CD4-positive, alpha-beta T cell treated with Interleukin-12 subunit alpha and Interleukin-12 subunit beta, for 1 hour (primary cell): ENCODE measurements at places on chromosomes 11 and 22.
A peak's percentile ranks its signal among the peaks of the same experiment; 100 is the strongest.

DNA sequence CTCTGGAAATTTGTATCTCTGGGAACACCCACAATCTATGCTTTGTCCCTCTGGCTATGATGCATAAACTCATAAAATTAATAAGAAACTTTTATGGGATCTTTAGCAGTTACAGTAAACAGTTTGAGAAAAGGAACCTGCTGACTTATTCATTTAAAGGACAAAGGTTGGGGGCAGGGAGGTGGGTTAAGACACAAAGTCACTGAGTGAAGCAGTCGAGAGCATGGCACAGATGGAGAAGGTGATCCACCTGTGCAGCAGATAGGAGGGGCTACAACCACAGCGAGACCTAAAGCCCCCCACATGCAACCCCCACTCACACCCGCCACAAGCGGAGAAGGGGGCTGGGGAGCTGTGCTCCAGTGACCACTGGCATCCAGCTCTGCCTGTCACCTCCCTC is 45.0 kb downstream of the SMCO4 start:
- no peak for DNase-seq

DNA sequence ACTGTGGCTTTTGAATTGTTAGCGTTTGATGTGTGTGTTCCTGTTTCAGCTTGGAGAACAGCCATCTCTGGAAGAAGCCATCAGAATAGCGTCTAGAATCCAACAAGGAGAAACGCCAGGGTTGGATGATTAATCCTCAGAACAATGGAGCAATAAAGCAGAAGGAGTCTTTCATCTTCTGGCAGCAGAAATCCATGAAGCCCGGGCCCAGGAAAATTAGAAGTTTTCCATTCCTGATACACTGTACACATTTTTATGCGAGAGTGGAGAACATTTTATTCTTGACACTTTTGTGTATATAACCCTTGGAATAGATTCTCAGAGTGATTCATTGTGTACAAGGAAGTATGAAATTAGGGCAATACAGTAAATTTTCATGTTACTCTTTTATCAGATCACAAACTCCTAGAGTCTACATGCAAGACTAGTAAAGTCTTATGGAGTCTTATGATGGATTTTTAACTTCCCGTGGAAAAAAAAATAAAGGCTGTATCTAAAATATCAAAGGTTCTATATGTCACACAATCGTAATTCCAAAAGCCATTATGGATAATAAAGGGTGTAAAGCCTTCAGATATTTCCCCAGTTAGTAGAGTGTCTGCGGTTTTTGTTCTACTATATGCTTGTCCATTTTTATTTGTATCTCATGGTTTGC is 45.9 kb upstream of the WEE1 start:
- no peak for DNase-seq

- no peak for DNase-seq
These were observed 223.8 kb downstream of the BLID start for GRCh38 chr11:121892131-121892681.

GRCh38 chr11:117183724-117184349 is 5.3 kb downstream of the SIDT2 start:
- DNase-seq: no peak

DNA sequence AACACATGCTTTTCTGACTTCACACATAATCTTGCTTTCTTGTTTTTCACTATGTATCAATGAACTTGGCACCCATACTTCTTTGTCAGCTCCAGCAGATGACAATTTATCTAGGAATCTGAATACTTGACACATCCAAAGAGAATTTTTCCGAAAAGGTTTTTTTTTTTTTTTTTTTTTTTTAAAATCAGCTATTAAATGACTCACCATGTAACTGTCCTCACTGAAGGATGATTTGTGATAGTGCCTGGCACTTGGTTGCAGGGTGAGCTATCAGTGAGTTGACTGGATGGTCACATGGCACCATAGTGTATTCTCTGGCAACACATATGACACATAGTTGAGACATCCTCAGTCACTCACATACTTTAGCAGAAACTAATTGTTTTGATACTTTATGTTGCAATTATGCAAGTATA is 133.4 kb upstream of the E2F8 start:
- no peak for DNase-seq

DNA sequence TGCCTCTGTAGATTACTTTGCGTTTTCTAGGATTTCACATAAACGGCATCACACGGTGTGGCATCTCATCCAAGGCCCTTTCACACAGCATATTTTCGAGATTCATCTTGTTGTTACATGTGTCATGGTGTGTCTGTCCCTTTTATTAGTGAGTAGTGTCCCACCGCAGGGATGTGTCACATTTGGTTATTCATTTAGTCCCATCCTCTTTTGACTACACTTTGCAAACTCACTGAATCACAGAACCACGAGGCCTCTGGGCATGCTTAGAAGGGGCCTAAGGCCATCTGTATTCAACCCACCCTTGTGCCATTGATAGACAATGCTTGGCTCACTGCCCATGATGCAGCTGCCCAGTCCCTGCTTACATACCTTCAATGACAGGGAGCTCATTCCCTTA is 4.2 kb upstream of the RAC2 start:
- no peak for DNase-seq

DNA sequence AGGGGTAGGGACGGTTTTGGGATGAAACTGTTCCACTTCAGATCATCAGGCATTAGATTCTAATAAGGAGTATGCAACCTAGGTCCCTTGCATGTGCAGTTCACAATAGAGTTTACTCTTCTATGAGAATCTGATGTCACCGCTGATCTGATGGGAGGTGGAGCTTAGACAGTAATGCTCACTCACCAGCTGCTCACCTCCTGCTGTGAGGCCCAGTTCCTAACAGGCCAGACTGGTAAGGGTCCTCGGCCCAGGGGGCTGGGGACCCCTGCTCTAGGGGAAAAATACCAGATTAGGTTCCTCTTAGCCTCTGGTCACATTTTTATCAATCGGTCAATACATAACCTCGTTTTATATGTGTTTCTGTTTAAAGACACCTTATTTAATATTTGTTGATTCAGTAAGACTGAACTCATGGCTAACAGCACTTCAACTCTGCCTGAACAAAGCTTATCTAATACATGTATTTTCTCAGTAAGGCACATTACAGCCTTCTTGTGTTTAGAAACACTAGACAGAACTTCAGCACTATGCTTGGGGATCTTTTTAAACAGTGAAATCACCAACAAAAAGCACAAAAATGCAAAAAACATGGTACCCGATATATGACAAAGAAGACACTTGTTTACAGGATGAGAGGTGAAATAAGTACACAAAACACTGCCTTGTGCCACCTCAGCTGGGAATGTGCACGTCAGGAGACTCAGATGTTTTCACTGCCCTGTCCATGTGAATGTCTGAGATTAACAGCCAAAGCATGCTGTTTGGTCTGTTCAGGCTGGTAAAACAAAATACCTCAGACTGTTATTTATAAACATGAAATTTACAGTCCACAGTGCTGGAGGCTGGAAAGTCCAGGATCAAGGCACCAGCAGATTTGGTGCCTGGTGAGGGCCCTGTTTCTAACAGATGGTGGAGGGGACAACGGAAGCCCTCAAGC is 107.5 kb downstream of the USP35 start:
- no peak for DNase-seq

DNA sequence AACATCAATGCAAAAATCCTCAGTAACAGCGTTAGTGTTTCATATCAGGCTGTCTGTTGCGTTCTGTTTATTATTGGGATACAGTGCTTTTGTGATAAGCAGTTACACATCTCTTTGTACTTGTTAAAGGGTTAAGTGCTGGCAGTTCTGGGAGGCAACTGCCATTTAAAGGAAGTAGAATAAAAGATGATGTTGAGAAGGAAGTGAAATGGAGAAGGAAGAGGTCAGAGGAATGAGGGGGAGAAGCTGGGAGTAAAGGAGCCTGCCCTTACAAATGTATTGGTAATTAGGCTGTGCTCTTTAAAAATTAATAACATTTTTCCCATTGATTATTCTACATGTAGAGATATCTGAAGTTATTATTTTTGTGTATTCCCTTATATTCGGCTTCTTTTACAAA is 674.7 kb downstream of the NTM start:
- DNase-seq: no peak

GRCh38 chr11:44524751-44525201 is 40.7 kb upstream of the CD82 start:
- no peak for DNase-seq

DNA sequence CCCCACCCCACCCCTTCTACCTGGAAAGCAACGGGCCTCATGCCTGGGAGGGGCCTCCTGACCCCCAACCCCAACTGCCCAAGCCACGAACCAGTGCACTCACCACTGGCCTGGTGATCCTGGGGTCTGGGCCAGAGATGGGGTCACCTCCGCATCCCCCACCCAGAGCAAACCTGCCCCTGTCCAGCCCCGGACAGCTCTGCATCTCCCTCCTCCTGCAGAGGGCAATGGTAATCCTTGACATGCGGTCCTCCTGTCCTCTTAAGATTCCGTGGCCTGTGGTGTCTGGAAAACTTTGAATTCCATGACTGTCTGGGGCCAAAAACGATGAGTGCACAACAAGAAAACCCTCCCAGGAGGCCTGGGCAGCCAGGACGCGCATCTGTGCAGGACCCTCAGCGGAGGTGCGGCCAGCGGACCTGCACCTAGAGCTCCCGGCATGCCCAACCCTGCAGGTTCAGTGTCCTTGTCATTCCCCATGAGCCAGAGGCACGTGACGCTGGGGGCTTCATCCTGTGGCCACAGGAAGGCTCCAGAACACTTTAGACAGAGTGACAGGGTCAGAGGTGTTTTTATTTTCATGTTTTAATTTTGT is 16.1 kb upstream of the PPARA start:
- DNase-seq: no peak

DNA sequence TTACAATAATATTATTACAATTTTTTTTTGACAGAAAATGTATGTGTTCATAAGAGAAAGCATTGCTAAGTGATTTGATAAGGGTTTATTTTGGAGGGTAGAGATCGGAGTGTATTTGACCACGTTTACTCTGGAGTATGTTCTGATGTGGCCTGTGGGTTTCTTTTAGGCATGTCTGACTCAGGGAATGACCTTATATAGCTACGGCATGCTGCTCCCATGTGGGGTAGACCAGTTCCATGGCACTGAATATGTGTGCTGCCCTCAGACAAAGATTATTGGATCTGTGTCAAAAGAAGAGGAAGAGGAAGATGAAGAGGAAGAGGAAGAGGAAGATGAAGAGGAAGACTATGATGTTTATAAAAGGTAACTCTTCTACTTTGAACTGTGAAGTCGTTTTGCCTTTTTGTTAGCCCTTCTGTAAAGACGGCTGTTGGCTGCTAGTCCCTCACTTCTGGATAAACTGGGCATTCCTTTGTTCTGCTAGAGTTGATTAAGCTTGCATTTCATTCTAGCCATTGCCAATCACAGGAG is 38.1 kb upstream of the ST14 start:
- DNase-seq: no peak

GRCh38 chr11:1373536-1374214 is 16.1 kb upstream of the BRSK2 start:
- no peak for DNase-seq

- no peak for DNase-seq
These were observed 1524.9 kb downstream of the BRD1 start for GRCh38 chr22:48302657-48303368.

- no peak for DNase-seq
These were observed 17.8 kb downstream of the NAGA start for GRCh38 chr22:42052765-42053164.

DNA sequence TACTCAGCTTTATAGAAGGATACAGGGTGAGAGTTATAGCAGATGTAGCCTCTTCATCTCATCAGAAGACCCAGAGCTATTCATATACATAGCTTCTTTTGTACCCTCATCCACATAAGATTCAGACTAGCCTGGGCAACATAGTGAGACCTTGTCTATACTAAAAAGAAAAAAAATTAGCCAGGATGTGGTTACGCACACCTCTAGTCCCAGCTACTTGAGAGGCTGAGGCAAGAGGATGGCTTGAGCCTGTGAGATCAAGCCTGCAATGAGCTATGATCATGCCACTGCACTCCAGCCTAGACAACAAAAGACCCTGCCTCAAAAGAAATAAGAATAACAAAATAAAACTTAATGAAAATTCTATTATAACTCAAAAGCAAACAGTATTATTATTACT is 36.7 kb upstream of the B3GNT6 start:
- DNase-seq: no peak

GRCh38 chr22:39123751-39124581 is 26.9 kb downstream of the APOBEC3H start:
- no peak for DNase-seq

GRCh38 chr11:27347359-27348339 is 15.4 kb downstream of the CCDC34 start:
- DNase-seq: no peak

DNA sequence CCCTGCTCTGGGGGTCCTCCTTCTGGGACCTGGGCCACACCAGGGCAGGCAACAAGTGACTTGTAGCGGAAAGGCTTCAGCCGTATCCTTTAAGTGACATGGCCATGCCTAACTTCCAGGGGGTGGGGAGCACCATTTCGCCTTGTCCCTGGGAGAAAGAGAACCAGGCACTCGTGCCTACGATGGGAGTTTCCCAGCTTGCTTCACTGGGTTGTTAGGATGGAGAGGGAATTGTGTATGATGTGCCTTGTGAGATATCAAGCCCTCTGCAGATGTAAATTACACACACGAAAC is 151.4 kb downstream of the CACNA1I start:
- no peak for DNase-seq

DNA sequence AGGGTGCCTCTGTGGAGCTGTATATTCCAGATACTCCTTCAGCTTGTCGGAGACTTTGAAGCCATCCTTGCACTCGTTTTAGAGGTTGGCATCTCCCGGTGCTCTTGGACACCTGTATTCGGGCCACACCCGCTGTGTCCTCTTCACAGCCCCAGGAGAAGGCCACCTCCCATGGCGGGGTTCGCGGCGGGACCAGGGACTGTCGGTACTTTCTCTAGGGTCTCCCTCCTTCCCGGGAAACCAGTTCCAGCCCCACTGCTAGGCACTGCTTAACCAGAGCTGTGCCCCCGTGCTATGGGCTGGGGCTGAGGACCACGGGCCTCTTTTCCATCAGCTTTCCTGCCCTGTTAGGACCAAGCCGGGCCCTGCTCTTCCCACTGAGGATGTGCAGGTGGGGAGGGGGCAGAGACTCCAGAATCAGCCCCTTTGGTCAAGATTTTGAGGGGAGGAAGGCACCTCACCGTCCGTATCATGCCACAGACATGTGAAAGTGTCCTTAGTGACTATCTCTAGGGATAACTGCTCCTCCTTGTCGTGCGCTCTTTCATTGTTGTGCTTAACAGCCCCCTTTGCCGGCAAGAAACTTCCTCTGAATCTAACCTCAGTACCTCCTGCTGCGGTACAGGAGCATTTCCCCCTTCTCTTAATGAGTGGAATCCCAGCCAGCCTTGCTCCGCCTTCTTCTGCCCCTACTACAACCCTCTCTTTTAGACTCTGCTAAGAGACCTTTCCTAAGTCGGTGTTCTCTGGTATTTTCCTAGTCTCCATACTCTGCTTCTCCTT is 1.2 kb upstream of the B3GAT1 start:
- DNase-seq: no peak

GRCh38 chr22:26461188-26461810 is 22.3 kb downstream of the HPS4 start:
- DNase-seq: peak; percentile 34
